ENCODE measurements at places on chromosomes 6 and 20. TPM values are rescaled to one million over a fixed set of nuclear protein-coding genes. Genes with fewer than 3 reads are reported as not detected.
A peak's percentile ranks its signal among the peaks of the same experiment; 100 is the strongest.

The CEBPB gene
- total RNA-seq: 28.8 TPM

The TAAR5 gene
- total RNA-seq: not detected

The CABLES2 gene
- total RNA-seq: 17.0 TPM

The C4B gene
- 2.9 TPM for total RNA-seq

The HNF4A gene
- total RNA-seq: not detected

The TRPC4AP gene
- 44.6 TPM for total RNA-seq

The TAGAP gene
- 64.5 TPM for total RNA-seq

The PYGB gene
- total RNA-seq: 33.9 TPM

The MAS1 gene
- total RNA-seq: not detected

The GFRA4 gene
- total RNA-seq: not detected

DNA sequence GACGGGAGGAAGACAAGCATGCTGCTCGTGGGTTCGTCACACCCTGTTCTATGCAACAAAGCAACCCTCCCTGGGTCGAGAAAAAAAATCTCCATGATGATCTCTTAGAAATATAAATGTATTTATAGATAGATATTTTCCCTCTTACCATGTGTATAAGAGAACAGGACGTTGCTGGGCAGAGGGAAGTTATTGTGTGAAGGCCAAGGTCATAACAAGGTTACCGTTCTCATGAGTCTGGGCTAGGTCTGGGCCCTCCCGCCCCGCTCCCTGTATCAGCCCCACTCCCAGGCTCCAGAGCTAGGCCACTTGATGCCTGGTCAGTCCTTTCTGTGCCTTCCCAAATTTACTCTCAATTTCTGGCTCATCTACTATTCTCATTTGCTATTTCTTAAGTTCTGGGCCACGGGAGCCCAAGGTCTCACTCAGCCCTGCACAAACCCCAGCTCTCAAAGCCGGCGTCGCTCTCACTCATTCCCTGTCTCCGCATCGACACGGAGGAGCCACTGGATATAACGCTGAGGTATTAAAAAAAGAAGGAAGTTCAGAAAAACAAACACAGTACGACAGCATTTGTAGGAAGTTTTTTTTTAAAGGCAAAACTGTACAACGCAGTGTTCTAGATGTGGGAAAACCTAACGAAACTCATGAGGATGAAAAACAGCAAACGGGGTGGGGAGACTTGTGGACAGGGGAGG is 96.8 kb downstream of the PSMG4 start:
- DNase-seq: no peak
- H3K27ac ChIP-seq: no peak overlapping the region
- peaks cover 5% of the 10 kb centered on the region for H3K4me1 ChIP-seq
- no peaks in the 10 kb centered on the region for H3K36me3 ChIP-seq
- peak overlapping the region; percentile 55 for H3K4me3 ChIP-seq

DNA sequence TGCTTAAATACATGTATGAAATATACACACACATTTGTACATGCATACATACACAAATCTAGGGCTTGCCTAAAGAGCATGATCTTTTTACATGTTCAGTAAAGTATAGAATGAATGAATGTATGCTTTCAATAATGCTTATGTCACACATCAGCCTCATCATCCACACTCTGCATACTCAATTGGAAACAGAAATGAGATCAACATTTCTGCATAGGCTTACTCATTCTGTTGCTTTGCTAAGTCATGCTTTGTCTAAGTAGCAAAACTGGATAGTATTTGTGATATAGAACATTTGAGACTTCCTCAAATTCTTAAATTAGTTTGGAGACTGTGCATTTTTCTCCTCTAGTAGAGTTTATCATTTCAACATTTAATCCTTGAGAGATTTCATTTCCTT is 343.3 kb downstream of the ADGRB3 start:
- no peaks in the 10 kb centered on the region for H3K36me3 ChIP-seq
- H3K27me3 ChIP-seq: no peaks in the 10 kb centered on the region
- no peak overlapping the region for H3K27ac ChIP-seq
- H3K4me1 ChIP-seq: no peaks in the 10 kb centered on the region

DNA sequence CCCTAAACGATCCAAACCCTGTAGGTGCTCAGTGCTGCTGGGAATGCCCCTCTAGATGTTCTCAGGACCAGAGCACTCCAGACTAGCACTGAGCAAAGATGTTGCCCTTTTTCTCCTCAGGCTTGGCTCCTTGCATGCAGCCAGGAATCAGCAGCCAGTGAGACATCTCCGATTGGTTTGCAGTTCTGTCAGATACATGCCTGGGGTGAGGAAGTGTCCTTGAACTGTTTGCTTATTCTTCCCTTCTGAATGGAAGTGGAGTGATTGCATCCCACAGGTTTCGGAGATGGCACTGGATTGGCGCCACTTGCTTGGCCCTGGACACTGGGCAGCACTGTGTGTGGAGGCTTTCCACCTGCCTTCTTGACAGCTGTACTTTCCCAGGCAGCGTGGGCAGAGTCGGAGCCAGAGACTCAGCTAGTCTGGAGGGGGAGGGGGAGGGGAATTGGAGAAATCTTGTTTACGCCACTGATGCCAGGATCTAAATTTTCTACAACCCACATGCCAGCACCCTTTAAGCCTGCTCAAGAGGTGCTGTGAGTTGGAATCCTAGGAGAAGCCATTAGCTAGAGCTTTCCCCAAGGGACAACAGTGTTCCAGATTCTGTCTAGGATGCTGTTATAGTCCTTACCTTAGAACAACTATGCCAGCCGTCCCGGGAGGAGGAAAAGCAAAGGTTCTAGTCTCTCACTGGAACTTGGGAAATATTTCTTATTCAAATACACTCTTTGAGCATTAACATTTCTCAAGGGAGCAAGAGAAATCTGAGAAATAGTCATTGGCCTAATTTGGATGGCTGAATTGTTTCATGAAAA is 49.2 kb upstream of the SASH1 start:
- no peaks in the 10 kb centered on the region for H3K27me3 ChIP-seq
- no peak overlapping the region for H3K4me3 ChIP-seq
- no peak for DNase-seq
- H3K27ac ChIP-seq: no peak overlapping the region
- H3K4me1 ChIP-seq: no peaks in the 10 kb centered on the region

- peaks cover 9% of the 10 kb centered on the region for H3K27me3 ChIP-seq
- peaks cover 13% of the 10 kb centered on the region for H3K36me3 ChIP-seq
- peaks cover 43% of the 10 kb centered on the region for H3K4me1 ChIP-seq
- H3K27ac ChIP-seq: peak overlapping the region; percentile 21
- peak; percentile 64 for DNase-seq
Measured at GRCh38 chr6:32685603-32686002, 19.1 kb upstream of the HLA-DQB1 start.

DNA sequence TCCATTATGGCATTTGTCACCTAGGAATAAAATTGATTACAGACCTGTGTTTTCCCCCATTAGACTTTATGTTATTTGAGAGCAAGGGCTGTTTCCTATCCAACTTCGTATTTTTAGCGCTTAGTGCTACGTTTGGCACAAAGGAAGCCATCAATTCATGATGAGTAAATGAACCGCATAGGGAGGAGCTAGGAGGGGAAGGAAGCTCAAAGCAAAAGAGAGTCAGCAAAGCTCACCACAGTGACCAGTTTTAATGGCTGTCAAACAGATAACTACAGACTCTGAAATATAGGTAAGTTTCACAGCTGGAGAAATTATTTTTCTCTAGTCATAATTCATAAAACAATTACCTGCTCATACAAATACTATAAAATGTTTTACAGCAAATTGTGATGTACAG is 6.9 kb upstream of the SAMD3 start:
- DNase-seq: no peak
- H3K4me3 ChIP-seq: no peak overlapping the region
- H3K27ac ChIP-seq: no peak overlapping the region
- peaks cover 10% of the 10 kb centered on the region for H3K4me1 ChIP-seq

- no peak overlapping the region for H3K27ac ChIP-seq
- no peaks in the 10 kb centered on the region for H3K27me3 ChIP-seq
- no peaks in the 10 kb centered on the region for H3K4me1 ChIP-seq
- no peaks in the 10 kb centered on the region for H3K36me3 ChIP-seq
Measured at GRCh38 chr20:53097371-53097770, 125.2 kb downstream of the TSHZ2 start.

- no peak overlapping the region for H3K4me3 ChIP-seq
- H3K4me1 ChIP-seq: peaks cover 4% of the 10 kb centered on the region
- H3K36me3 ChIP-seq: no peaks in the 10 kb centered on the region
- DNase-seq: no peak
Measured at GRCh38 chr20:33589059-33589458, 73.1 kb upstream of the C20orf144 start.

- H3K27me3 ChIP-seq: peaks cover 2% of the 10 kb centered on the region
- no peak overlapping the region for H3K27ac ChIP-seq
- no peak overlapping the region for H3K4me3 ChIP-seq
- peaks cover 8% of the 10 kb centered on the region for H3K4me1 ChIP-seq
Measured at GRCh38 chr20:64192406-64192805, 28.2 kb downstream of the MYT1 start.

DNA sequence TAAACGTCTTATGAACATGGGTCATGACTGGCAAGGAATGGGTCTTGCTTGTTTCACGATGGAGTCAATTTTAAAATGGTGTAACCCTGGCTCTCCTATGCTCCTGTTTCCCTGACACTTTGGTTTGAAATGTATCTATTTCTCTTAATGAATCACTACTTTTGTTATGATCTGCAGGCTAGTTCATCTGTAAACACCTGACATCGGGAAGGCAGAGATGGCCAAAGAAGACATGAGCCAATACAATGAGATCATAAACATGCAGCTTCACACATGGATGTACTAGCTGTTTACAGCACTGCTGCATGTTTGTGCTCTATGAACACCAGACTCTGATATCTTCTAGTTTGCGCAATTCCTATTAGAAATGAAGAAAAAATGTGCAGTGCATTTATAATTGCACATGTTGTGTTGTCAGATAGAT is 11.0 kb upstream of the RAD21L1 start:
- no peaks in the 10 kb centered on the region for H3K36me3 ChIP-seq
- H3K4me1 ChIP-seq: peaks cover 34% of the 10 kb centered on the region
- H3K27ac ChIP-seq: no peak overlapping the region
- no peak overlapping the region for H3K4me3 ChIP-seq

DNA sequence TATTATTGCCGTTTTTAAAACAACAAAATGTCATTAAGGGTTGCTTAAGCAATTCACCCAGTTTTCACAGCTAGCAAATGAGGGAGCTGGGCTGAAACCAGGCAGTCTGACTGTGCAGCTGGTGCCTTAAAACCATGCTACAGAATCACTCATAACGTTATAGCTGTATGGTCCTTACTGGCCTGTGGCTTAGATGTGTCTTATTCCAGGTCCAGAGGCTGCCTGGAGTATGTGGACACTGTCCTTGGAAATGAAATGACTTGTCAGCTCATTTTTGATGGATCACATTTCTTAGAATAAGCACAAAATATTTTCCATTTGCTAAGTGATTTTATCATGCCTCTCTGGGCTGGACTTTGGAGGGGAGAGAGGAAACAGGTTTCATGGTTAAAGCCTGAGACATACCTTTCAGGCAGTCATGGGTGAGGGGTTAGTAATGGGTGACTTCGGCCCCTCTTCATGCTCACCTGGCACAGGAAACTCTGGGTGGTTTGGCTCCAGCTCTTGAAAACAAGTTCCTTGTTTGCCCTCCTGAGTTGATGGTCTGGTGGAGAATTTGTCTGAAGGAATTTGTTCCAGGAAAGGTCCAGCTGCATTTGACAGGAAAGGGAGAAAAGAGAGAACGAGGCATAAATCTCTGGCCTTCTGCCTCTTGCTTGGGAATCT is 823.2 kb downstream of the DHX35 start:
- no peak overlapping the region for H3K27ac ChIP-seq
- H3K36me3 ChIP-seq: no peaks in the 10 kb centered on the region
- no peak for DNase-seq
- no peak overlapping the region for H3K4me3 ChIP-seq

DNA sequence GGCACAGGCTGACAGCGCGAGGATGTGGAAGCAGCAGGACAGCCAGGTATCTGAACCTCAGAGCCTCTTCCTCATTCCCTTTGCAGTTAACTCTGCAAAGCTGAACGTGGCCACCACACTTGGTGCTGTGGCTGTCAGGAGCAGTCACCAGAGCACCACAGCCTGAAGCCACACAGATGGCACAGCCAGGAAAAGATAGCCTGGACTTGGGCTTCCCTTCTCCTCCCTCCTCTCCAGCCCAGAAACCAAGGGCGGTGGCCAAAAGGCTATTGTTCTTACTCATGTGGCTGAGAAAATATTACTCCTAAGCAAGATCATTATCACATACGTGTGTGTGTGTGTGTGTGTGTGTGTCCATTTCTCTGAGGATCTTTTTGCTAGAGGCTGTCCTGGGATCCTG is 39.8 kb downstream of the CD164 start:
- no peak for DNase-seq
- H3K4me3 ChIP-seq: no peak overlapping the region
- H3K4me1 ChIP-seq: no peaks in the 10 kb centered on the region
- H3K27ac ChIP-seq: no peak overlapping the region
- H3K36me3 ChIP-seq: no peaks in the 10 kb centered on the region
- H3K27me3 ChIP-seq: no peaks in the 10 kb centered on the region

GRCh38 chr6:89858041-89858440 is 28.4 kb downstream of the CASP8AP2 start:
- H3K27me3 ChIP-seq: no peaks in the 10 kb centered on the region
- no peak overlapping the region for H3K4me3 ChIP-seq
- peaks cover 15% of the 10 kb centered on the region for H3K4me1 ChIP-seq

- H3K27ac ChIP-seq: no peak overlapping the region
- DNase-seq: no peak
- H3K4me3 ChIP-seq: no peak overlapping the region
- H3K4me1 ChIP-seq: peaks cover 4% of the 10 kb centered on the region
- peaks cover 2% of the 10 kb centered on the region for H3K27me3 ChIP-seq
Measured at GRCh38 chr20:1845163-1845523, 50.1 kb upstream of the SIRPA start.

DNA sequence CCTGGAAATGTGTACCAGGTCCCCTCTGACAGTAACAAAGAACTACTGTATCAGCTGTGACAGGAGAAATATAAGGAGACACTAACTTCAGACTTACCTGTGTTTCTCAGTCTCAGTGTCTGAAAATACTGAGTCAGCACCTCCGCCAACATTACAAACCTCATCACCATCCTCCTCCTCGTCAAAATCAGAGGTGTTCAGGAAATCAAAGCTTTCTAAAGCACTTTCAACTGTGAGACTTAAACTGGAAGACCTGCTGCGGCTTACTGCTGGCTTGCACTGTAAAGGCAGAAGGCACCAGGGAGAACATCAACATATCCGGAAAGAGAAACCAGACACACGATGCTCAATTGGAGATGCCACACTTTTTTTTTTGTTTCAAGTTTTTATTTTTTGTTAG is 40.3 kb upstream of the ARMH2 start:
- no peaks in the 10 kb centered on the region for H3K27me3 ChIP-seq
- H3K36me3 ChIP-seq: peaks cover 90% of the 10 kb centered on the region
- H3K4me1 ChIP-seq: peaks cover 59% of the 10 kb centered on the region
- no peak overlapping the region for H3K4me3 ChIP-seq

- H3K36me3 ChIP-seq: no peaks in the 10 kb centered on the region
- H3K27me3 ChIP-seq: no peaks in the 10 kb centered on the region
- H3K4me1 ChIP-seq: no peaks in the 10 kb centered on the region
- no peak for DNase-seq
- H3K4me3 ChIP-seq: no peak overlapping the region
Measured at GRCh38 chr20:55090286-55090685, 614.9 kb downstream of the DOK5 start.

Data from activated CD8-positive, alpha-beta T cell treated with anti-CD3 and anti-CD28 coated beads, Interleukin-2, amount 10 ng/mL, durations not matched to agents 7 days and 5 days (primary cell).